ENCODE measurements at places on chromosomes 11 and 22.

- no peak for DNase-seq
Observed at GRCh38 chr11:63583357-63583677, 20.1 kb upstream of the PLAAT2 start.

- no peak for DNase-seq
Observed at GRCh38 chr22:47355776-47356510, 593.5 kb downstream of the TBC1D22A start.

- no peak for DNase-seq
Observed at GRCh38 chr11:27241311-27242122, 121.5 kb downstream of the CCDC34 start.

DNA sequence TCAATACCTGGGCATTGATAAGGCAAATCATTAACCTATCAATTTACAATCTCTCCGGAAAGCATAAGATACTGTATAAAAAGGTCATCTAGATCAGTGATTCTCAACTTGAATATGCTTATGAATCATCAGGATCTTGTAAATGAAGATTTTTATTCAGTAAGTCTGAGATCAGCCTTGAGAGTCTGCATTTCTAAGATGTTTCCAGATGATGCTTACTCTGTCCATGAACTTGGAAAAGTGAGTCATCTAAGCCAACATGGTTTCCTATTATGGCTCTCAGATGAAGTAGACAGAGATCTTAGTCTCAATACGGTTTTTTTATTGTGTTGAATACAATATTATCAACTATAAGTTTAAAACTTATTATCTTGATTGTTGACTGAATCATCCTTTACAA, 226.4 kb upstream of the KIRREL3 start:
- DNase-seq: no peak

DNA sequence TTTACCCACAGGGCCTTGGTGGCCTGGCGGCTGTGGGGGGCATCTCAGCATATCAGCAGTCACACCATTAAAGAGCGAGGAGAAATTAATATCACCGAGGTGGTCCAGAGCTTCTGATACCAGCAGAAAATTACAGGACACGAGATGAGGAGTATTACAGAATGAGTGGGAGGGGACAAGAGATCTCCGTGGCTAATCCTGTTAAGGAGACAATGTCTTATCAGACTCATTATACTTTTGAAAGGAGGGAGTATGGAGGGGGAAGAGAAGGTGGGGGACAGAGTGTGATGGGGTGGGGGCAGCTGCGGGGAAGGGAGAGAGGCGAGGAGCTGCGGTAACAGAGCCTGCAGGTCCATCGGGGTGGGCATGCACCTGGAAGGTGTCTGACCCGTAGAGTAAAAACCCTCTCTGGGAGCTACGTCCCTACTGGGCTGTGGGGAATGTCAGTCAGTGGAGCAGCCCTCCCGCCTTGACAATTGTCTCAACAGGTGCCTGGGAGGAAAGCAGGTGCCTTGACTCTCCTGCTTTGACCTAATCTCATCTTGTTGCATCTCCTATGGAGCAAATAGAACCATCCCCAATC, 224.2 kb downstream of the CEP164 start:
- no peak for DNase-seq

GRCh38 chr22:35758394-35758793, 40.7 kb downstream of the APOL5 start:
- no peak for DNase-seq

GRCh38 chr11:88169881-88170280, 5.4 kb downstream of the RAB38 start:
- DNase-seq: no peak

DNA sequence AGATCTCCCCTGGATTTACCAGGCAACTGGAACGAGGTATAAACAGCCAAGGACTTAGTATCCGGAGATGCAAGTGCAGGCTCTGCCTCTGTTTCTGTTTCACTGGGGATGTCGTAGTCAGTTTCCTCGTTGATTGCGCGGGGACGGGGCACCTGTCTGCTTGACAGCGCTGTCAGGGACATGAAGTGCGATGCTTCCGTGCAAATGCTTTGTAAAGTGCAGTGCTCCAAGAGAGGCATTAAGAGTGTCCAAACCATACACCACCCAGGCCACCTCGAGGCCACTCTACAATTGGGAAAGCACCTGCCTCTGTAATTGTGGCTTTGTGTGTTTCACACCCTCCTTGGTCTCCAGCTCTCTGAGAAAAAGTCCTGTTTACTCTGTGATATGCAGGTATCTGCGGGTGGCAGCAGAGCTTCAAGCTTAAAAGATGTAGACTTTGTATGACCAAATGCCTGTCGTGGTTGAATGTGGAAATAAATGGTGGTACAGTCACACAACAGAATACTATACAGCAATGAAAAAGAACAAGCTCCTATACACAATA, 18.6 kb upstream of the CD5 start:
- no peak for DNase-seq

GRCh38 chr11:68912254-68912653, 8.6 kb downstream of the IGHMBP2 start:
- no peak for DNase-seq

DNA sequence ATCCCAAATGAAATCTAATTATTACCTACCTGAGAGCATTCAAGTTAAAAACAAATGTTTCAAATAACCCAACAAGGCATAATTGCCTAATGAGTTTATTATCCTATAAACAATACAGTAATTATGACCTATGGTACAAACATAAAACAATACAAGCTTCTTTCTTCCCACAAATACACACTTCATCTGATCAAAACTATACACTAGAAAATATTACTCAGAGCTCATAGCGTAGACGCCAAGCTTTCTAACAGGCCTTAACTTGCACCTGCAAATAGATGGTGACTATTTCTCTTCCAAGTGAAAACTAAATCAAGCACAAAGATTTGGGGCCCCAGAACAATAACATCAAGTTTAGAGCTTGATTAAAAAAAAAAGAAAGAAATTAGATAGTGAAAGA, 78.1 kb downstream of the SOX6 start:
- no peak for DNase-seq

DNA sequence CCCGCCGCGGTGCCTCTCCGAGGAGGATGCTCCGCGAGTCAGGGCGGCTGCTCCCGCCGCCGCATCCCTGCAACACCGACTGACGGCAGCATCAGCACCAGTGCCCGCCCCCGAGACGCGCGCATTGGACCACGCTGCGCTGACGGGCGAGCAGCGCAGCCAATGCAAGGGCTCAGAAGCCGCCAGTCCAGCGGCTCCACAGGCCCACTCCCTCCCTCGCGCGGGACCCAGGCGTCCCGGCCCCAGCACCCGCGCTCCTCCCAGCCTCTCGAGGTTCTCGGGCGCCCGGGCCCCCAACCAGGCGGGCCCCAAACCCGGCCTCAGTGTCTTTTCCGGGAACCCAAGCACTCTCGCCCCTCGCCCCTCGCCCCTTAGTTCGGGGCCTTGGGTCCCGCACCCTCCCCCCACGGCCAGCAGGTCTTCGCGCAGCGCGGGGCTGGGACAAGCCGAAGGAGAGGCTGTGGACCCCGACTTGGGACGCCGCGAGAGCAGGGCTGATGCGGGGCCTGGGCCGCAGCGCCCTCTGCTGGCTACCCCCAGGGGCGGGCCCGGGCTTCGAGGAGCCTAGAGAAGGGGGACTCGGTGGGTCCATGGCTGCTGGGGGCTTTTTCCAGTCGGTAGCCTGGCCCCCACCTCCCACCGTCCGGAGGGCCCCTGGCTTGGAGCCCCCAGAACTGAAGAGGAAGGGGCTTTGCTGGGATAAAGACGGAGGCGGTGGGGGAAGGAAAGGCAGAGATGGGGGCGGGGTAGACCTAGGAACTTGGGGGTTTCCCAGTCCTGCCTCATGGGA, at the start of gene NRXN2:
NRXN2 (minus strand) TSS at position 81 of the 790 bp plus-strand sequence. CDS start 9,498 bp downstream, outside the sequence.
- peak; percentile 85 for DNase-seq

- DNase-seq: no peak
Observed at GRCh38 chr11:128506999-128507611, 80.3 kb downstream of the ETS1 start.

DNA sequence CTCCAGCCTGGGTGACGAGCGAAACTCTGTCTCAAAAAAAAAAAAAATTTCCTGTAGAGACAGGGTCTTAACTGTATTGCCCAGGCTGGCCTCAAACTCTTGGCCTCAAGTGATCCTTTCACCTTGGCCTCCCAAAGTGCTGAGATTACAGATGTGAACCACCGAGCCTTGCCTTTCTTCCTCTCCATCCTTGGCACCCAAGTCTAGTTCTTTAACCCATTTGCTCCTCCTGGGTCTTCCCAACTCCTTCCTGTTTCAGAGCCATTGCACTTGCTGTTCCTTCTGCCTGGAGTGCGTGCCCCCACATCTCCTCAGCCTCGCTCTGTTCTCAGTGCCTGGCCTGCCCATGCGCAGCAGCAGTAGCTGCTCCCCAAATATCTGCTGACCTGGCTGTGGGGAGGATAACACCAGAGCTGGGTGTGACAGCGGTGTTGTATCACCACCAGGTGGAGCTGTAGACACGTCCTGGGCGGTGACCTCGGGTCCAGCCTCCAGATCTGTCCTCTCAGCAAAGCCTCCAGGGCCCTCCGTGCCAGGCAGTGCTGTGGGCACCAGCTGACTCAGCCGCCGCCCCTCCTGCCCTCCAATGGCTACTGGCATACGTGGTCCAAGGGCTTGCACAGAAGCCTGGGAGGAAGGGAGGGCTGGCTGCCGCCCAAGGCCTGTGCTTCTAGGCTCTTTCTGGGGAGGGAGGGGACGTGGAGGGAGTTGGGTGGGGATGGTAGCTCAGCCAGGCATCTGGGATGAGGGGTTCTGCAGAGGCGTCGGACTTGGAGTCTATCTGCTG, 22.0 kb downstream of the TEF start:
- DNase-seq: peak; percentile 82

GRCh38 chr11:120273432-120273831, 33.5 kb downstream of the POU2F3 start:
- no peak for DNase-seq

GRCh38 chr11:14249121-14249963, 109.6 kb downstream of the RRAS2 start:
- DNase-seq: peak; percentile 66

DNA sequence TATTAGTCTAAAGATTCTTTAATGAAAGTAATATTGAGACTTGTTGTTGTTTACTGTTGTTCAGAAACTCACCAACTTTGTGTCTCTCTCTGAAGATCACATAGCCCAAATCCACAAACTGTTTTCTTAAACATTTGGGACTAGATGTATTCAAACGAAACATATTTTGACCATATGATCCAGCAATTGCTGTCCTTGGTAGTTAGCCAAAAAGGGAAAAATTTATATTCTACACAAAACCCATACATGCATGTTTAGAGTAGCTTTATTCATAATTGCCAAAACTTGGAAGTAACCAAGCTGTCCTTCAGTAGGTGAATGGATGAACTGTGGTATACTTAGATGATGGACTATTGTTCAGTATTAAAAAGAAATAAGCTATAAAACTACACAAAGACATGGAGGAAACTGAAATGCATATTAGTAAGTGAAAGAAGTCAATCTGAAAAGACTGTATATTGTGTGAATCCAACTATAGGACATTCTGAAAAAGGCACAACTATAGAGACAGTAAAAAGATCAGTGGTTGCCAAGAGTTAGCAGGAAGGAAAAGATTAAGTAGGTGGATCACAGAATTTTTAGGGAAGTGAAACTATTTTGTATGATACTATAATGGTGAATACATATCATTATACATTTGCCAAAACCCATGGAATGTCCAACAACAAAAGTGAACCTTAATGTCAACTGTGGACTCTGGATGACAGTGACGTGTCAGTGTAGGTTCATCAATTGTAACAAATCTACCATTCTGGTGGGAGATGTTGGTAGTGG, 442.9 kb downstream of the INSC start:
- no peak for DNase-seq

- DNase-seq: no peak
Observed at GRCh38 chr11:87604350-87604749, 566.6 kb downstream of the TMEM135 start.

- DNase-seq: no peak
Observed at GRCh38 chr11:126029805-126030204, 32.9 kb downstream of the CDON start.

DNA sequence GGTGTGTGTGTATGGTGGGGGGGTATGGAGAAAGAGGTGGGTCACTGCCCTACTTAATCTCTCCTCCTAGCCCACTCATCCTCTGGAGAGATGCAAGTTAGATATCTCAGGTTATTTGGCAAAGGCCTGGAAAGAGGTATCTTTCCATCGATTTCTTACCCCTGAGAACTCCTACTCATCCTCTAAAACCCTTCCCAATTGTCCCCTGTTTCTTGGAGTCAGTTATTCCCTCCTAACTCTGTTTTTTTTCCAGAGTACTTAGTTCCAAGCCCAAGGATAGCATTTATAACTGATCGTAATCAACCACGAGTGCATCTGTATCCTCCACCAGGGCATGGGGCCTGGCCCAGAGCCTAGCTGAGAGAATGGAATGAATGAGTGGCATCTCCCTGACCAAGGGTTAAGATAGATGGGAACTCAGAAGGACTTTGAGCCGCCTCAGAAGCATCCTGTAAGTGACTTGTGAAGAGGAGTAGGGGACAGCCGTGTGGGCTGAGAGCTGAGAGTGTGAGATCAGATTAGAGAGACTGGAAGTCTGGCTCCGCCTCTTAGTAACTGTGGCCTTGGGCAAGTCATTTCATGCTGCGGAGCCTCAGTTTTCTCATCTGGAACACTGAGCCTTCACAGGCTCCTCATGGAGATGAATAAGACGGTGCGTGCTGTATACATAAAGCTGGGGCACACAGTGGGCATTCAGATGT, 16.2 kb downstream of the CD6 start:
- no peak for DNase-seq

GRCh38 chr11:69487849-69488542, 6.5 kb downstream of the LINC01488 start:
- no peak for DNase-seq

- no peak for DNase-seq
Observed at GRCh38 chr11:7186676-7187075, 65.0 kb upstream of the SYT9 start.

GRCh38 chr22:29308791-29309262, 2.4 kb downstream of the GAS2L1 start:
- DNase-seq: no peak

GRCh38 chr11:1221848-1222311, 986 bp upstream of the MUC5B start:
- no peak for DNase-seq

- DNase-seq: peak; percentile 46
Observed at GRCh38 chr11:79708319-79708932, 267.6 kb upstream of the TENM4 start.

- DNase-seq: peak; percentile 68
Observed at GRCh38 chr11:123430721-123431497, 840 bp downstream of the GRAMD1B start.

DNA sequence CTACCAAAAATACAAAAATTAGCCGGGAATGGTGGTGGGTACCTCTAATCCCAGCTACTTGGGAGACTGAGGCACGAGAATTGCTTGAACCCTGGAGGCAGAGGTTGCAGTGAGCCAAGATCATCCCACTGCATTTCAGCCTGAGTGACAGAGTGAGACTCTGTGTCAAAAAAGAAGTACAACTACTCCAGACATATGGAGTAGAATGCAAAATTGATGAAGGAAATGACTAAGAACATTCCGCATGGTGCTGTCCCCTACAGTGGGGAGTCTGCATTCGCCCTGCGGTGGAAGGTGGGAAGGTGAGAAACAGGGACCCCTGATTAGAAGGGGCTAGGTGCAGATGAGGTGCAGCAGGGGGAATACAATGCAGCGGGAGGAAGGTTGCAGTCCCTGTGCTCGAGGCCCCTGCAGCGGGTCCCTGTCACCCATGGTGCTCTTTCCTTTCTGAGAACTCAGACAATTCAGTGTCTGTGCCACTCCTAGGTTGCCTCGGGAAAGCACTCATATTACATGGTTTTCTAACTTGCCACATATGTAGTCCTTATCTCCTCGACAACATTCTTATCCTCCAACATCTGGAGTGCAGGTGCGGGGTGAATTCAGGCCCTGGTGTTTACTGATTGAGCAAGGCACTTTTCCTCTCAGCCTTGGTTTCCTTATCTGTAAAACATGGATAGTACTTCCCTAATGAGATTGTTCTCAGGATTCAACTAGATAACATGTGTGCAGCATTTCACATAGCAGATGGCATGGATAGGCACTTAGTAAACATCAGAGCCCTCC, 5.2 kb downstream of the POLD4 start:
- DNase-seq: no peak

All from endothelial cell (in vitro differentiated cells).